ENCODE measurements at places on chromosomes 3 and 15. TPM values are rescaled to one million over a fixed set of nuclear protein-coding genes. Genes with fewer than 3 reads are reported as not detected.

CCDC174 gene
- 25.7 TPM for total RNA-seq

IL17RE gene
- 4.9 TPM for total RNA-seq

C3orf85 gene
- total RNA-seq, result not detected

CATSPER2 gene
- total RNA-seq, result 7.7 TPM

NEDD4 gene
- total RNA-seq, result 14.2 TPM

HRG gene
- total RNA-seq, result not detected

ARHGEF26 gene
- 10.8 TPM for total RNA-seq

CDC25A gene
- 24.5 TPM for total RNA-seq

SHC4 gene
- total RNA-seq, result 0.36 TPM

GPR171 gene
- not detected for total RNA-seq

LRRC49 gene
- total RNA-seq, result 23.4 TPM

GRCh38 chr3:104855702-104856101, 511.0 kb upstream of the ALCAM start:
- H3K4me3 ChIP-seq, result no peak overlapping the region
- no peak overlapping the region for H3K27ac ChIP-seq
- H3K4me1 ChIP-seq, result no peaks in the 10 kb centered on the region
- H3K36me3 ChIP-seq, result no peaks in the 10 kb centered on the region
- no peak for DNase-seq

DNA sequence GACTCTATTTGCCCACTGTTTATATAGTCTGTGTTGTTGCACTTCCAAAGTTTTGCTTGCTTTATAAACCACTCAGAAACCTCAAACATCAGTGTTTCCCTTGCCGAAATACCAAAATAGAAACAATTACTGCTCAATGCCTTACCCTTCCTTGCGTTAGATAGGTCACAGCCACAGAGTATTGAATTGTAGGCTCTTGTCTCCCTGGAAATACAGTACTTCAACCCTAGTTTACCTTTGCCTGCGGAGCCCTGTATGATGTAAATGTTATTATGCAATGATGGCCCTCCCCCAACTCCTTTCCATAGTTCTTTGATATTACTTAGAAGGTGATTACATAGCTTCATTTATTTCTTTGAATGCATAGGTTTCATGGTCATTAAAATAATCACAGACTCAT, 44.2 kb downstream of the SOX2 start:
- H3K27me3 ChIP-seq, result peaks cover 4% of the 10 kb centered on the region
- peaks cover 15% of the 10 kb centered on the region for H3K4me1 ChIP-seq
- no peak overlapping the region for H3K27ac ChIP-seq
- no peak for DNase-seq
- no peaks in the 10 kb centered on the region for H3K36me3 ChIP-seq

DNA sequence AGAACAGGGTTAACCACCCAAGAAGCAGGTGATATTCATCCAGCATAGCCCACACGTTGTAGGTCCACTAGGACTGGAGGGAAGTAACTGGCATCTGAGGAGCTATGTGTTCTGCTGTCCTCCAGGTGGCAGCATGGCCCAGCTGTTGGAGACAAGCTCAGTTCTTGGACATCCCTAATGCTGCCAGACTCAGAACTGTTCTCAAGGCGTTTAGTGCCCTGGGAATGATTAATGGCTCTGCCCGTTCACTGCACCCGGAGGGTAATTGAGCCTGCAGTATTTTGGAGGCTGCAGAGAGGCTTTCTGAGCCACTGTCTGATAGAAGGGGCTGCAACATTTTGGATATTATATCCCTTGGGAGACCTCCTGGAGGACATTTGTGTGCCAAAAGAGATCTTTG, 521.3 kb upstream of the SEMA6D start:
- DNase-seq, result peak; percentile 68
- no peaks in the 10 kb centered on the region for H3K36me3 ChIP-seq
- H3K4me1 ChIP-seq, result peaks cover 6% of the 10 kb centered on the region
- H3K27ac ChIP-seq, result no peak overlapping the region
- no peak overlapping the region for H3K4me3 ChIP-seq

DNA sequence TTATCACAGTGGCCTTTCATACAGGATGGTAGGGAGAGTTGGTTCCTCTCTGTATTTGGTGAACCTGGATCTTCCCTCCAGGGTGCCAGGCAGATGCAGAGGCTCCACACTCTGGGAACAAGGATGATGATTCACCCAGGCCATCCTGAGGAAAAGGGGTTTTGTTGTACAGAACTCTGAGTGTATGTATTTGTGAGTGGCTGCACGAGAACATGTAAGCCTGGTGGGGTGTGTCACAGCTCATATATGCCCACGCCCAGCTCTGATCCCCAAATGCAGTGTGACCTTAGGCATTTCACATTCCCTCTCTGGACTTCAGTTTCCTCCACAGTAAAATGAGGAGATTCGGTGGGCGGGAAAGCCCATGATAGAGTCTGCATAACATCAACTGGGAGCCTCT, 11.6 kb upstream of the CILP start:
- H3K4me3 ChIP-seq, result no peak overlapping the region
- no peak for DNase-seq
- H3K27ac ChIP-seq, result no peak overlapping the region
- no peaks in the 10 kb centered on the region for H3K36me3 ChIP-seq
- peaks cover 13% of the 10 kb centered on the region for H3K4me1 ChIP-seq
- H3K27me3 ChIP-seq, result no peaks in the 10 kb centered on the region

DNA sequence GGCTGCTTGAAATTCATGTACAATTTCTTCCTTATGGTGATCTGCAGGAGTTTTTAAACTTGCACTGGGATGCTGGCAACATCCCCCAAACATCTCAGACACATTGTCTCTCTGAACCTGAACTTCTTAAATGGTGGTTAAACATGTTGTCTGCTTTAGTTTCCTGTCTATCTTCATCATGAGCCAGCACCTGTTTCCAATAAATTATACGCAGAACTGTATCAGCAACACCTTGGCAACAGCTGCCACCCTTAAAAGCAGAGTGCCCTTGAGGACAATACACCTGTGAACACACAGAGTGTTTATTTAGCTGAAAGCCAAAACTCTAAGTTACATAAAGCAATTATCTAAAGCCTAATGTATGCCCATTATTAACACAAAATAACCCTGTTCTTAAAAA, 242.9 kb downstream of the WNT5A start:
- H3K4me3 ChIP-seq, result no peak overlapping the region
- H3K27me3 ChIP-seq, result peaks cover 11% of the 10 kb centered on the region
- no peak for DNase-seq
- H3K36me3 ChIP-seq, result peaks cover 2% of the 10 kb centered on the region

- H3K4me1 ChIP-seq, result no peaks in the 10 kb centered on the region
- H3K27ac ChIP-seq, result no peak overlapping the region
- no peak for DNase-seq
Observed at GRCh38 chr3:134827213-134827612, 32.2 kb downstream of the EPHB1 start.

DNA sequence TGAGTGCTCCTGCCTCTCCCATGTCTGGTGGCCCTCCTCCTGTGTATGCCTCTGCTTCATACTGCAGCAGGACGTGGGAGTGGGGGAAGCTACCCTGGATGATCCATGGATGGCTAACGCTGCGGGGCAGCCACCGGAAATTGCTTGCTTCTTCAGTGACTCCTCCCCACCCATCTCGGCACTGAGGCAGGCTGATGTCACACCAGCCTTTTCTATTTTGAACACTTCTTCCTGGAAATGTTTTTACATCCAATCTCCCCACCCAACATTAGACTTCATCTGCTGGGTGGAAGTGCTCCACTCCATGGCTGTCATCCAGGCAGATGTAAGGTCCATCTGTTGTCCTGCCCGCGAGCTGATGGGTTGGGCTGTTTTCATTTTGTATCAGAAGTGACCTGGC, 58.9 kb upstream of the MUC13 start:
- H3K27me3 ChIP-seq, result no peaks in the 10 kb centered on the region
- no peaks in the 10 kb centered on the region for H3K36me3 ChIP-seq
- DNase-seq, result no peak
- no peak overlapping the region for H3K4me3 ChIP-seq
- H3K4me1 ChIP-seq, result peaks cover 6% of the 10 kb centered on the region

- peaks cover 19% of the 10 kb centered on the region for H3K36me3 ChIP-seq
- no peak overlapping the region for H3K27ac ChIP-seq
- no peaks in the 10 kb centered on the region for H3K4me1 ChIP-seq
- no peak for DNase-seq
- no peaks in the 10 kb centered on the region for H3K27me3 ChIP-seq
- no peak overlapping the region for H3K4me3 ChIP-seq
Observed at GRCh38 chr3:13385373-13385965, 34.7 kb downstream of the NUP210 start.

DNA sequence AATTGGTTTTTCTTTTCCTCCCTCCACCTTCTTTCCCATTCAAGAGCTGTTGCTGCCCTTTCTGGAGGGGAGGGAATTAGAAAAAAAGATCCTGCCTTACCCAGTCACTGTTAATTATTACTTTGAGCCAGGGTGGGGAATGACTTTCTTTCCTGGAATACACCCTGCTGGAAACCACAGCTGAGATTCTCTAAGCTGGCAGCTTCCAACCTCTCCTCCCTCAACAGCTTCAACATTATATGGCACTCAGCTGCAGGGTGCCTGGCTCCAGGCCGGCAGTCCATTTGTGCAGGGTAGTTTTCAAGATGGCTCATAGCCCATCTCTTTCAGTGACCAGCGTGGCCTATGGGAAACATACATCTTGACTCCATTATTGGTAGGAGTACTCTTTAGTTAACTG, 105.8 kb downstream of the UBE3A start:
- peak overlapping the region; percentile 39 for H3K27ac ChIP-seq
- H3K27me3 ChIP-seq, result no peaks in the 10 kb centered on the region
- H3K36me3 ChIP-seq, result peaks cover 48% of the 10 kb centered on the region
- no peak for DNase-seq

DNA sequence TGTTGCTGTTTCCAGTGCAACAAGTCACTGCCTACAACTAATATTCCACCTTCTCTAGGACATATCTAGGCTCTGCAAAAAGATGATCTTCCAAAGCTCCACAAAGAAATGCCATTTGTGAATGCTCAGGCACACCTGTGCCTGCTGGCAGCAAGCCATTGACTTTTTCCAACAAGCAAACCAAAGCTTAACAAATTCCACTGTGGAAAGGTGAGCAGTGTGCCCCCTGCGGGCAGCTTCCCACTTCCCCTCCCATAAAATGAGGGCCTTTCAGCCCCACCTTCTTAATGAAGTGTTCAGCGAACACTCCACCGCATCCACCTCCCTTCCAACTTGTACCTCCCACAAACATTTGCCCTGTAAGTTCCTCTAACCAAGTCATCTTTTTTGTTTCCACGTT, 157.5 kb upstream of the SLC24A5 start:
- H3K4me1 ChIP-seq, result peaks cover 2% of the 10 kb centered on the region
- peaks cover 15% of the 10 kb centered on the region for H3K27me3 ChIP-seq
- no peak for DNase-seq
- no peak overlapping the region for H3K4me3 ChIP-seq

GRCh38 chr3:198030125-198030524, 70.1 kb downstream of the LMLN start:
- H3K27ac ChIP-seq, result no peak overlapping the region
- H3K27me3 ChIP-seq, result no peaks in the 10 kb centered on the region
- DNase-seq, result no peak
- H3K4me1 ChIP-seq, result peaks cover 2% of the 10 kb centered on the region

GRCh38 chr3:151210676-151211381, 7.8 kb upstream of the GPR171 start:
- no peak for DNase-seq
- H3K4me1 ChIP-seq, result peaks cover 9% of the 10 kb centered on the region
- no peaks in the 10 kb centered on the region for H3K36me3 ChIP-seq
- H3K27me3 ChIP-seq, result no peaks in the 10 kb centered on the region

DNA sequence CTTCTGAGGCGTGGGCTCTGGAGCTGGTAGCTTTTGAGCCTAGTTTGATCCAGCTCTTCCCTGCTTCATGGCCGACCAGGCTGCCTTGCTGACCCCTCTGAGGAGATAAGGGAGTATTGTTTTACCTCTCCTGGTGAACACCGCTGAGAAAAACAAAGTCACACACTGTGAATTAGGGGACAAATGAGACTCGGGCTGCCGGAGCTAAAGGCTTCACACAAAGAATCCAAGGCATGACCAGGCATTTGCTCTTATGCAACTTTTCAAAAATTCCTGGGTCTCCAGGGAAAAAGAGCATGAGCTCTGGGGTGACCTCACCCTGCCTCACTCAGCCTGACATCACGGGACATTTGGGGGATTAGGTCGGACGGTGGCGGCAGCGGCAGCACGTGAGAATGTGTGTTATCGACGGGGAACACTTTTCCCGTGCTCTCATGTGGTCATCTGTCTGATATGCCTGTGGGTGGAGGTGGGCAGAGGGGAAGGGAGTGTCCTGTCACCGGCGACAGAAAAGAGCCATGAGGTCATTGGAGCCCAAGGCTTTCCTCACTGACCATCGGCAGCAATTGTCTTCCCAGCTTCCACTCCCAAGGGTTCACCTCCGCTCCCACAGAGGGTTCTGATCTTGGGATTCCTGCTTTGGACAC, 61.0 kb downstream of the TMEM44 start:
- H3K36me3 ChIP-seq, result no peaks in the 10 kb centered on the region
- peaks cover 52% of the 10 kb centered on the region for H3K4me1 ChIP-seq
- no peaks in the 10 kb centered on the region for H3K27me3 ChIP-seq
- H3K4me3 ChIP-seq, result peak overlapping the region; percentile 69
- peak; percentile 56 for DNase-seq
- peak overlapping the region; percentile 100 for H3K27ac ChIP-seq

DNA sequence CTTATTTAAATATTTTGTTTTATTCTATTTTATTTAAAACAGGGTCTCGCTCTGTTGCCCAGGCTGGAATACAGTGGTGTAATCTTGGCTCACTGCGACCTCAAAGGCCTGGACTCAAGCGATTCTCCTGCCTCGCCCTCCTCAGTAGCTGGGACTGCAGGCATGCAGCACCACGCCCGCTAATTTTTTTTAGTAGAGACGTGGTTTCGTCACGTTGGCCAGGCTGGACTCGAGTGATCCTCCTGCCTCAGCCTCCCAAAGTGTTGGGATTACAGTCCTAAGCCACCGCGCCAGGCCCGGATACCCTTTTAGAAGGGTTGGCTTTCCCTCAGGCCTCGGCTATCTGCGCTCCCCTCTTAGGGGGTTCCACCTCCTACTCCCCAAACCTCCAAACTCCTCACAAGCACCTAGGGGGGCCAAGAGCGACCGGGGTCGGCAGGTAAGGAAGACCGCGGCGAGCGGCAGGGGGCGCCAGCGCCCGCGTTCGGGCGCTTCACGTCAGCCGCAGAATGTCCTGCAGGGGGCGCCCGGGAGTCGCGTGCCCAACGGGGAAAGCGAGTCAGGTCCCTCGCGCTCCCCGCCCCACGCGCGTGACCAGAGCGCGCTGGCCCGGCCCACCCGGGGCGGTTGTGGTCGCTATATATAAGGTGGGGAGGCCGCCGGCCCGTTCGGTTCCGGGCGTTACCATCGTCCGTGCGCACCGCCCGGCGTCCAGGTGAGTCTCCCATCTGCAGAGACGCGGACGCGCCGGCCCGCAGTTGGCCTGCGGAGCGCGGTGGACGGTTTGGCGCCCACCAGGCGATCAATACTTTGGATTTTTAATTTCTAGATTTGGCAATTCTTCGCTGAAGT, 51.8 kb upstream of the GATM start:
- H3K4me3 ChIP-seq, result peak overlapping the region; percentile 54
- H3K27me3 ChIP-seq, result peaks cover 25% of the 10 kb centered on the region
- H3K27ac ChIP-seq, result no peak overlapping the region
- no peaks in the 10 kb centered on the region for H3K4me1 ChIP-seq

- DNase-seq, result no peak
- no peaks in the 10 kb centered on the region for H3K36me3 ChIP-seq
- H3K4me1 ChIP-seq, result peaks cover 7% of the 10 kb centered on the region
- H3K27me3 ChIP-seq, result peaks cover 52% of the 10 kb centered on the region
Observed at GRCh38 chr15:80777137-80777536, 2.0 kb upstream of the CEMIP start.

Measured in progenitor cell of endocrine pancreas (in vitro differentiated cells).